ENCODE measurements at places on chromosomes 4 and X.

- DNase-seq = peak; percentile 59
Measured at GRCh38 chr4:15868826-15869413, 69.6 kb downstream of the FGFBP1 start.

GRCh38 chrX:40202456-40202855, 104.7 kb upstream of the BCOR start:
- DNase-seq = no peak

- DNase-seq = no peak
Measured at GRCh38 chr4:39326468-39326977, 39.6 kb downstream of the RFC1 start.

- no peak for DNase-seq
Measured at GRCh38 chr4:96264941-96265463, 425.1 kb downstream of the PDHA2 start.

DNA sequence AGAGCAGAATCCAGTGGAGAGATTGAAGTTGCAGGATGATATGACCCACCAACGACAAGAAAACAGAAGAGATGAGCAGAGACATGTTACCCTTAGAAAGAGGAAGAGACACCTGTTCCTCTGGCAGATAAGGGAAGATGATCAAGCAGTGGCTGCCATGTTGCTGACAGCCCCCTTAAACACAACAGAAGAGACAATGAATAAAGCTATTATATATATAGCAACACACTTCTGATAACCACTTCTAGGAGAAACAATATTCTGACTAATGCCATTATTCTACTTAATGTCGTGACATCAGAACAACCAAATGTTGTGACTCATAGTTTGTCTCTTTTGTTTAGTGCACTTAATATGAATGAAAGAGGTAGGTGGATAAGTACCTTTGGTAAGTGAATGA, 44.9 kb downstream of the SH3RF1 start:
- peak; percentile 79 for DNase-seq

DNA sequence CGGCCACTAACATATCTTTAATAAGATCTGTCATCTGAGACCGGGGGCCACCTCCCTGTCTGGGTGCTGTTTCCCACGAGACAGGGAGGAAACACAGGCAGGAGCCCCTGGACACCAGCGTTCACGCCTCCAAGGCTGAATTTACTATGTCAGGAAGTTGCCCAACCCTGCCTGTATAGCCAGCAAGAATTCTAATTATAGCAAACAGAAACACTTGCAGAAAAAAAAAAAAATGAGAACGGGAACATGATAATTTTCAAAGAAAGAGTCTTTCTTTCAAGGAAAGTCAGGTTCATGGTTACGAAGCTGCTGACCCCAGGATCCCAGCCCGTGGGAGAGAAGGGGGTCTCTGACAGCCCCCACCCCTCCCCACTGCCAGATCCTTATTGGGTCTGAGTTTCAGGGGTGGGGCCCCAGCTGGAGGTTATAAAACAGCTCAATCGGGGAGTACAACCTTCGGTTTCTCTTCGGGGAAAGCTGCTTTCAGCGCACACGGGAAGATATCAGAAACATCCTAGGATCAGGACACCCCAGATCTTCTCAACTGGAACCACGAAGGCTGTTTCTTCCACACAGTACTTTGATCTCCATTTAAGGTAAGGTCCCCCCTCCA, at the start of gene IL3RA:
Gene IL3RA (plus strand): TSS at position 455 of the 613 bp plus-strand sequence. CDS start 4,981 bp downstream, outside the sequence.
- DNase-seq = no peak

DNA sequence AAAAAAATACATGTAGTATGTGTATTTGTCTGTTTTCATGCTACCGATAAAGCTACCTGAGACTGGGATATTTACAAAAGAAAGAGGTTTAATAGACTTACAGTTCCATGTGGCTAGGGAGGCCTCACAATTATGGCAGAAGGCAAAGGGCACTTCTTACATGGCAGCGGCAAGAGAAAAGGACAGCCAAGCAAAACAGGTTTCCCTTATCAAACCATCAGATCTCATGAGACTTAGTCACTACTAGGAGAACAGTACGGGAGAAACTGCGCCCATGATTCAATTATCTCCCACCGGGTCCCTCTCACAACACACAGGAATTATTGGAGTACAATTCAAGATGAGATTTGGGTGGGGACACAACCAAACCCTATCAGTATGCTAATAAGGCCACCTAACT, 137.0 kb upstream of the ELOVL6 start:
- no peak for DNase-seq

DNA sequence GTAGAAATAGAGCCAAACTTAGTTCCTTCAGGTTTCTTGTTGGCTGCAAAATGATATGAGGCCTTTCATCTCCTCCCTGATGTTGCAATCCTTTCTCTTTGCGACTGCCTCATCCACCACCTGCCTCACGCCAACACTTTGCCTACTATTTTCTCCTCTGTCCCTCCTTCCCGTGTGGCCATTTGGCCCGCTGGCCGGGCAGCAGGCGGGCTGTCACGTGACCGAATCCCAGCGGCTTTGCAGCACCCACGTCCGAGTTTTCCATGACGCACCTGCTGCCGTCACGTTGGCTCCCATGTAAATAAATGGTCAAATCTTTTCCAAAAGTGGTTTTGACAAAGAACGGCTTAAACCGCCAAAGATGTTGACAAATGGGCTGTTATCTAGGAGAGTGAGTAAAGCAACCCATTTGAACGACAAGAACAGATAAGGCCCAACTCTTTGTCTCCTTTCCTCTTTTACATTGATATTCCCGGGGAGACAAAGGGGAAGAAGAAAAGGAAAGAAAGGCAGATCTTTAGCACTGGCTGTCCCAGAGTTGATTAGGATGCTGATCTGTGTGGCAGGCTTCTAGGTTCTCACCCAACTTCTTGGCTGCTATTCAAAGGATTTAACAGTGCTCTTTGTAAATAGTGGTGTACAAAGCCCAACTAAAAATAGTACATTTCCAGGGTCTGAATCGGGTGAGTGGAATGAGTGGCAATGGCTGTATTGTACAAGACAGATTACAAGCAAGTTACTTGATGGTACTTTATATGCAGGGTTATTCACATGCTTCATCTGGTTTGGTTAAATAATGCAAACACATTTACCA, 174.2 kb upstream of the JADE1 start:
- peak; percentile 95 for DNase-seq

GRCh38 chr4:113908829-113909228, 70.6 kb downstream of the ARSJ start:
- no peak for DNase-seq

GRCh38 chr4:15682242-15683142, 865 bp downstream of the FAM200B start:
- DNase-seq = no peak

GRCh38 chr4:38523524-38524448, 140.2 kb upstream of the KLF3 start:
- DNase-seq = peak; percentile 3

- DNase-seq = peak; percentile 10
Measured at GRCh38 chr4:101967697-101968346, 177.3 kb downstream of the BANK1 start.

GRCh38 chr4:76765473-76766183, 132.3 kb downstream of the SOWAHB start:
- no peak for DNase-seq

GRCh38 chrX:138763761-138764160, 52.2 kb upstream of the FGF13 start:
- DNase-seq = no peak

GRCh38 chrX:142299406-142299805, 94.3 kb upstream of the MAGEC2 start:
- DNase-seq = no peak

DNA sequence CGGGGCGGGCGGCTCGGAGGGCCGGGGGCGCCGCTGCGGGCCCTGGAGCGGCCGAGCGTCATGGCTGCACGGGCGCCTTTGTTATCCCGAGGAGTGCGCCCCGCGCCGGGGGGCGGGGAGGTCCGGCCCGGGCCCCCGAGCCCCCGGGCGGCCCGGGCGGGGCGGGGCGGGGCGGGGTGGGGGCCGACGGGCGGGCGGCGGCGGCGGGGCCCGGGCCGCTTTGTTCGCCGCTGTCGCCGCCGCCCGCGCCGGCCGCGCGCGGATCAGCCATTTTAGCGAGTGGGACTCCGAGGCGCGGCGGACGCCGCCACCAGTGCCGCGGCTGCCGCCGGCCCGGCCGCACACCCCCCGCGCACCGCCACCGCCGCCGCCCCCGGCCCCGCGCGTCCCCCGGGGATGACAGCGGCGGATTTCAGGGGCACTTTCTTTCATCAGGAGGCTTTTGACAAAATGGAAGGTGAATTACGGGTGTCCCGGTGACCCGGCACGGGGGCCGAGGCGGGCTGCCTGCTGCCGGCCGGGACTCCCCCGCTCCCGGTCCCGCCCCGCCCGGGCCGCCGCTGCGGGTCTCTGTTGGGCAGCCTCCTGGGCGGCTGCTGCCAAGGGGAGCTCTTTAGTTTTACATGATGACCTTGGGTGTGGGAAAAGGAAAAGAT, 1.2 kb downstream of the HMGB3 start:
- no peak for DNase-seq

GRCh38 chr4:163702736-163703135, 208.2 kb downstream of the TMA16 start:
- no peak for DNase-seq

DNA sequence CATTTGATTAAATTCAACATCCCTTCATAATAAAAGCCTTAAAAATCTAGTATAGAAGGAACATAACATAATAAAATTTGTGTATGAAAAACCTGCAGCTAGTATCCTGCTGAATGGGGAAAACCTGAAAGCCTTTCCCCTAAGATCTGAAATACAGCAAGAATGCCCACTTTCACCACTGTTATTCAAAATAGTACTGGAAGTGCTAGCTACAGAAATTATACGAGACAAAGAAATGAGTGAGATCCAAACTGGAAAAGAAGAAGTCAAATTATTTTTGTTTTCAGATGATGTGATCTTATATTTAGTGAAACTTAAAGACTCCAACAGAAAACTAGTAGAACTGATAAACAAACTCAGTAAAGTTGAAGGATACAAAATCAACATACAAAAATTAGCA, 152.9 kb downstream of the RTL3 start:
- DNase-seq = no peak

DNA sequence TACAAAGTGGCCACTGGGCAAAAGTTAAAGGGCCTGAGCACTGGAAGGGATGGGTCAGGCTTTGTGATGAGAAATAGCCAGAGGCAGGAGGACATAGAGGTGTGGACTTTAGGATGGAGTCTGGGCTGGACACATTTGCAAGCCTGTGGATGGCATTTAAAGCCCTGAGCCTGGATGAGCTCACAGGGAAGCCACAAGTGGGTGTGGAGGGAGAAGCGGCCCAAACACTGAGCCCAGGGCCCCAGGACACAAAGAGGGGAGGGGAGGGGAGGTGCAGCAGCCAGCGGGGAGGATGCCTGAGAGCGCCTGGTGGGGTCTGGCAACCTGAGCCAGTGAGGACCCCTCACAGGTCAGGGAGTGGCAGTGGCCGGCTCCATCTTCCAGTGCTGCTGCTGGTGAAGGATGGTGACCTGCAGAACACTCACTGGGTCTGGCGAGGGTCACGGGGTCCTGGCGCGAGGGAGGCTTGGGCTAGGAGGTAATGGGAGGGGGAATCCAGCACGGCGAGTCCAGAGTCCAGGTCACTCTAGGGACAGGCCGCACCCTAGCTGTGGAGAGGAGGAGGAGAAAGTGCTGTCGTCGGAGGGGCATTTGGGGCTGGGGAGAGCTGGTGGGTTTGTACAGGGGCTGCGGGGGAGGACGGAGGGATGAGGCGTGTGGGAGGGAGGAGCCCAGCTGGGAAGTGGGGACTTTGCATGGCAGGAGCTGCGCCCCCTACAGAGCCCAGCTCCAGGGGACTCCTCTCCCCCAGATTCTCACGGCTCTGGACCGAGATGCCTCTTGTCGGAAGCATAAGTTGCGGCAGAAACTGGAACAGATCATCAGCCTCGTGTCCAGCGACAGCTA, 7.0 kb downstream of the LAGE3 start:
- DNase-seq = no peak

DNA sequence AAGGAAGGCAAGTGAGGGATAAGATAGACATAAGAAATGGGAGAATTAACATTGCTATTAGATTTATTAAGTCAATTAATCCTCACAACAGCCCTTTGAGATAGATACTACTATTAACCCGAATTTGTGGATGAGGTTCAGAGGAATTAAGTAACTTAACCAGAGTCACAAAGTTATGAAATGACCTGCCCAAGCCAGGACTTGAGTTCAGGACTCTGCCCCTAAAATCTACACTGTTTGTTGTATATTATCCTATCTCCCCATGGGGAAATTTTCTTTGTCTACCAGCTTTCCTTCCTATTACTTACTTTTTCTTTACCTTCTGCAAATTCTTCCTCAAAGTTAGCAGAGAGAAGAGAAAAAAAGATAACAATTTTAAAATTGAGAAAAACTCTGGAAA, 33.4 kb upstream of the UBQLN2 start:
- no peak for DNase-seq

- no peak for DNase-seq
Measured at GRCh38 chr4:188691811-188692210, 552.6 kb downstream of the TRIML1 start.

DNA sequence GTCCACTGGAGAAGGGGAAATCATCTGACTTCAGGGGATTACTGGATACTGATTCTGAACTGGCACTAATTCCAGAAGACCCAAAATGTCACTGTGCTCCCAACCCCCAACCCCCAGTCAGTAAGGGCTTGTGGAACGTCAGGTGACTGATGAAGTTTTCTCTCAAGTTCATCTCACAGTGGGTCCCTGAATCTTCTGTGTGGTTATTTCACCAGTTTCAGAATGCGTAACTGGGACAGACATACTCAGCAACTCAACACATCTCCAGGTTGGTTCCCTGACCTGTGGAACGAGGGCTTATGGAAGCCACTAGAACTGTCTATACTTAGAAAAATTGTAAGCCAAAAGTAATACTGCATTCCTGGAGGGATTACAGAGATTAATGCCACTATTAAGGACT, 45.3 kb downstream of the DDX60L start:
- no peak for DNase-seq

- peak; percentile 3 for DNase-seq
Measured at GRCh38 chr4:130043732-130044160, 947.8 kb downstream of the C4orf33 start.

- no peak for DNase-seq
Measured at GRCh38 chrX:92231391-92231790, 452.2 kb downstream of the PCDH11X start.

GRCh38 chr4:130210864-130211263, 1114.9 kb downstream of the C4orf33 start:
- DNase-seq = peak; percentile 45

GRCh38 chr4:151835467-151835866, 74.7 kb upstream of the GATB start:
- no peak for DNase-seq

DNA sequence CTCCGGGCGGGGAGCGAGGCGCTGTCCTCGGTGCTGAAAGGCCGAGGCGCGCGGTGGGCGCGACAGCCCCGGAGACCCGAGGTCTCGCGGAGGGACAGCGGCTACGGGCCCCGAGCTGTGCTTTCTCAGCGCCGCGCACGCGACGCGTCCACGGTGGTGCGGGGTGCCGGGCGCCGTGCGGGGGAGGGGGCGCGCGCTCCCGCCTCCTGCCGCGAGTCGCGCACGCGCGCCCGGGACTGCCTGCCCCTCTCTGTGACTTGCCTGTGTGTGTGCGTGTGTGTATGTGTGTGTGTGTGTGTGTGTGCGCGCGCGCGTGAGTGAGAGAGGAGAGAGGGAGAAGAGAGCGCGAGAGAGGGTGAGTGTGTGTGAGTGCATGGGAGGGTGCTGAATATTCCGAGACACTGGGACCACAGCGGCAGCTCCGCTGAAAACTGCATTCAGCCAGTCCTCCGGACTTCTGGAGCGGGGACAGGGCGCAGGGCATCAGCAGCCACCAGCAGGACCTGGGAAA, at the start of gene GRIA2:
Gene GRIA2 (plus strand): TSS at position 358 of the 511 bp plus-strand sequence. CDS start 315 bp downstream, outside the sequence.
- peak; percentile 67 for DNase-seq
